ENCODE measurements at places on chromosomes 5 and 9. TPM values are rescaled to one million over a fixed set of nuclear protein-coding genes. Genes with fewer than 3 reads are reported as not detected.

BTNL3 gene
- polyA plus RNA-seq: 0.11 TPM

CNOT8 gene
- polyA plus RNA-seq: 19.6 TPM

CCL21 gene
- 2.7 TPM for polyA plus RNA-seq

SPATA6L gene
- polyA plus RNA-seq: 0.59 TPM

FAM153A gene
- 3.7 TPM for polyA plus RNA-seq

IFNA2 gene
- polyA plus RNA-seq: not detected

Measured in right cardiac atrium (tissue), 5 donors.